ENCODE measurements at places on chromosomes 3 and 15. TPM values are rescaled to one million over a fixed set of nuclear protein-coding genes. Genes with fewer than 3 reads are reported as not detected.

- DNase-seq = no peak
Observed at GRCh38 chr3:48929358-48930035, 10.9 kb downstream of the ARIH2 start.

DNA sequence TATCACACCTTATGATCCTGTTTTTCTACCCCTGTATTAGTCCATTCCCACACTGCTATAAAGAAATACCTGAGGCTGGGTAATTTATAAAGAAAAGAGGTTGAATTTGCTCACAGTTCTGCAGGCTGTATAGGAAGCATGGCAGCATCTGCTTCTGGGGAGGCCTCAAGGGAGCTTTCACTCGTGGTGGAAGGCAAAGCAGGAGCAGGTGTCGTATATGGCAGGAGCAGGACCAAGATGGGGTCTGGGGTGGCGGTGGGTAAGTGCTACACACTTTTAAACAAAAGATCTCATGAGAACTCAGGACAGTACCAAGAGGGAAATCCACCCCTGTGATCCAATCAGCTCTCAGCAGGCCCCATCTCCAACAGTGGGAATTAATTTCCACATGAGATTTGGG, 15.4 kb upstream of the SCAP start:
- DNase-seq = no peak

DNA sequence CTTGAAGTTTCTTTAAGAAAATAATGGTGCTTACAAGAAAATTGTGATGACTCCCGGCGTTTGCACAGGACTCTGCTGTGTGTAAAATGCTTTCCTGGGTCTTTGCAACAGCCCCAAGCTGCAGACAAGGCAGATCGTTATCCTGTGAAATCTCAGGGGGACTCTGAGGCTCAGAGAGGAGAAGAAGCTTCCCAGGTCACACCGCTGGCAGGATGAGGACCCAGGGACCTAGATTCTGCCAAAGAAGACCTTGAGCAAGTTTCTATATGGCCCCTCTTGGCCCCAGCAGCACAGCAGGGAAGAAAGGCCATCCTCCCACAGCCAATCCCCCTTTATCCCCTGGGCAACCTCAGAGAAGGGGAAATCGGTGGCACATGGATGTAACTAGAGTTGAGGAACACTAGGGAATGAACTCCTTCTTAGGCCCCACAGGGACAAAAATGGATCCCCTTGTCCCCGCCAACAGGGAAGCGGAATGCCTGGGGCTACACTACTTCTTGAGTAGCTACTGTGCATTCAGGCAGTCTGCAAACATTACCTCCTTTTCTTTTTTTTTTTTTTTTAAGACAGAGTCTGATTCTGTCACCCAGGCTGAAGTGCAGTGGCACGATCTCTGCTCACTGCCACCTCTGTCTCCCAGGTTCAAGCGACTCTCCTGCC, 72.8 kb downstream of the CPN2 start:
- no peak for DNase-seq

- no peak for DNase-seq
Observed at GRCh38 chr15:100187677-100188076, 154.1 kb downstream of the ADAMTS17 start.

GRCh38 chr3:157586293-157586692, 83.1 kb upstream of the VEPH1 start:
- DNase-seq = no peak

Gene CCR4
- 0.27 TPM for total RNA-seq

Gene LINGO1
- total RNA-seq = 0.09 TPM

Gene HDC
- not detected for total RNA-seq

Data from esophagus squamous epithelium (tissue), 5 donors.